ENCODE measurements at places on chromosomes 4 and X.

GRCh38 chr4:68257719-68258118 lies 12.2 kb upstream of the TMPRSS11B start:
- no peak for DNase-seq

DNA sequence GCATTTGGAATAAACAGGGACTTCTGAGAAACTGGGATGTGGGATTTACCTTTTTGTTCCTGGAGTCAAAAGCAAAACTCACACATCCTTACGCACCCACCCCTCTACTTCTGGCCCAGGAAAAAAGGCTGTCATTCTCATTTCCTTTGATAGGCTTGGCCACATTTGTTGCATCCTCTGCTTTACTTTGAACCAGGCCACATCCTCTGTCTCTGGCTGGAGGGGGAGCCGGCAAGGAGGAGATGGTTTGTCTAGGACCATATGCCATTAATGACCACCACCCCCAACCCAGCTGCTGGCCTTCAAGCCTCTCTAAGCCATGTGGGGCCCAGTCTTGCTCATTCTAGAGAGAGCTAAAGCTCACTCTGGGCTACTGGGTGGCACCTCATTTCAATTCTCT lies 64.5 kb downstream of the ATG4A start:
- no peak for DNase-seq

GRCh38 chrX:69109706-69110105 lies 55.5 kb downstream of the PJA1 start:
- no peak for DNase-seq

GRCh38 chr4:70651864-70652506 lies 14.3 kb downstream of the JCHAIN start:
- peak; percentile 70 for DNase-seq

DNA sequence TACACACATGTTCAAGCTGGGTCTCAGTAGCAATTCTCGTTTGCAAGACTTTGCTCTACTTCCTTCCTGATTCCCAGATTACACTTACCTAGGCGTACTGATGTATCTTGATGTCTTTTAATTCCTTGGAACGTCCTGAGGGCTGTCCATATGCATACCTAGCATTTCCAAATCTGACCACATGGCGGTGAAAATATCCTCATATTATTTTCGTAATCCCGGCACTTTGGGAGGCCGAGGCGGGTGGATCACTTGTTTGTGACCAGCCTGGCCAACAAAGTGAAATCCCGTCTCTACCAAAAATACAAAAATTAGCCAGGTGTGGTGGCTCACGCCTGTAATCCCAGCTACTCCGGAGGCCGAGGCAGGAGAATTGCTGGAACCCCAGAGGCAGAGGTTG lies 1786.3 kb upstream of the TENM3 start:
- DNase-seq: no peak

DNA sequence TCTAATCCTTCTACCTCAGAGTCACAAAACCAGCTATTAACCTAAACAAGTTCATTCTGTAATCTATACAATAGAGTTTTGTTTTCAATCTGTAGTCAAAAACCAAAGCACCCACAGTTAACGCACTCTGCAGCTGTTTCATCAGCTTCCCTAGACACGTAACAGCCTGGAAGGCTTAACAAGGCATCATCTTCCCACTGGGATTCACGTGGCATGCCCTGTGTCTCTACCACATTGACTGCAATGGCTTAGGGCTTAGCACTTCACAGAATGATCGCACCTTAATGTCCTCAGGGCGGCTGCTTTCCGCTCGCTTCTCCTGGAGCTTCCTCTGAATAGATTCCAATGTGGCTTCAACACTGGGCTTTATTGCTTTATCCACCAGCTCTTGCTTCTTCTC lies 49.7 kb upstream of the NAP1L5 start:
- no peak for DNase-seq

Data from NAMALWA (cell line).